Central memory CD4-positive, alpha-beta T cell (primary cell): ENCODE measurements at places on chromosomes 13 and 19.
A peak's percentile ranks its signal among the peaks of the same experiment; 100 is the strongest.

DNA sequence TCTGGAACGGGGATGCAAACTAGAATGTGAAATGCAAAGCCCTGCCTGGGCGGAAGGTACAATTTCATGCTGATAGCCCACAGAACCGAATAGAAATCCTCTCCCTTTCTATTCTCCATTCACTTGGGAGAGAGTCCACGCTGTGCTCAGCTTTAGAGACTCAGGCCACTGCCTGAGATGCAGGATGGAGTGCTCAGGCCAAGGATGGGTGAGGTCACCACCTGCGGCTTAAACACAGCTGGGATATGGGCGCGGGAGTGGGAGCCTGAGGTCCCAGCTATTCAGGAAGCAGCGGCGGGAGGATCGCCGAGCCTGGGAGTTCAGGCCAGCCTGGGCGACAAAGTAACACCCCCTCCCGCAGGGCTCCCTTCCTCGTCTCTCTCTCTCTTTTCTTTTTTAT lies 446 bp upstream of the ZNF83 start:
- no peak for DNase-seq

DNA sequence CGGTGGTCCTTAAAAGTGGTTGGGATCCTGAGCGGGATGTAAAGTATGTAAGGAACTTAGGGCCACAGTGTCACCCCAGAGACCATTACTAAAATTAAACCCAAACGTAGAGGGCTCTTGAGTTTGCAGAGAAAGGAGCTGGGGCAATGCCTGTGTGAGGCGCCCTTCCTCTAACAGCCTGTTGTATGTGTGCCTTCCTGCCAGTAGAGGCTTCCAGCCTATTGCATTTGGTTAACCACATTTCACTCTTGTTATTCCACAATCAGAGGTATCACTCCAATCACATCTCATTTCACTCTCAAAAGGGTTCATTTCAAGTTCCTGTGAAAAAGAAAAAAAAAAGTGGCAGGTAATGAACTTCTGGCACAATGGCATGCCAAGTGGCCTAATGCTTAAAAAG lies 29.4 kb downstream of the DIAPH3 start:
- no peak for DNase-seq

GRCh38 chr13:111177921-111178320 lies 62.8 kb downstream of the ARHGEF7 start:
- DNase-seq, result no peak

GRCh38 chr13:51721496-51721895 lies 82.5 kb downstream of the DHRS12 start:
- no peak for DNase-seq

DNA sequence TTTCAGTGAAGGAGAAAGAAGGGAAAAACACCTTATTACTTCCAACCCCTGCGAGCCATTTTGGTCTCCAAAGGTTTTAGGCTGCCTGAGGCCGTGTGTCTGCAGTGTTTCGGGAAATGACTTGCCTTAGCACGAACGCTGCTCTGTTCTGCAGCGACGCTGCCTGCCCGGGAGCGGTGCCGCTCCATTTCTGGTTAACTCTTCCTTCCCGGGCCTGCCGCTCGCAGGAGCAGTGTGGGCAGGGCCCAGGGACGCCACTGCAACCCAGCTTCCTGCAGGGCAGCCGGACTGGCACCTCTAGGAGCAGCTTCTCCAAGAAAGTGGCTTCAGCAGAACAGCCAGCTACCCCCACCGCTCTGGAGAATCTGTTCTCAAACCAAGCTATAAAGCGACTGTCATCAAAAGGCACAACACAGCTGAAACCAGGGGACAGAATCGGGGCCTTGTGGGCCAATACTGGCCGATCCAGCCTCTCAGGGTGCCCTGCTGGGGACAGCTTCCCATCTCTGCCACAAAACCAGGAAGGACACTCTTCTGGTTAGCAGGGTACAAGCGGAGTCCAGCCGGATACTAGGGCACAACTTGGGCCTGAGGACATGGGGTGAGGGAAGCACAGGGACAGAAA lies 72.2 kb downstream of the KCTD15 start:
- no peak for DNase-seq

- no peak for DNase-seq
Observed at GRCh38 chr13:40595693-40596092, 70.7 kb downstream of the FOXO1 start.

GRCh38 chr19:1828279-1829238 lies 16.5 kb upstream of the ATP8B3 start:
- no peak for DNase-seq

DNA sequence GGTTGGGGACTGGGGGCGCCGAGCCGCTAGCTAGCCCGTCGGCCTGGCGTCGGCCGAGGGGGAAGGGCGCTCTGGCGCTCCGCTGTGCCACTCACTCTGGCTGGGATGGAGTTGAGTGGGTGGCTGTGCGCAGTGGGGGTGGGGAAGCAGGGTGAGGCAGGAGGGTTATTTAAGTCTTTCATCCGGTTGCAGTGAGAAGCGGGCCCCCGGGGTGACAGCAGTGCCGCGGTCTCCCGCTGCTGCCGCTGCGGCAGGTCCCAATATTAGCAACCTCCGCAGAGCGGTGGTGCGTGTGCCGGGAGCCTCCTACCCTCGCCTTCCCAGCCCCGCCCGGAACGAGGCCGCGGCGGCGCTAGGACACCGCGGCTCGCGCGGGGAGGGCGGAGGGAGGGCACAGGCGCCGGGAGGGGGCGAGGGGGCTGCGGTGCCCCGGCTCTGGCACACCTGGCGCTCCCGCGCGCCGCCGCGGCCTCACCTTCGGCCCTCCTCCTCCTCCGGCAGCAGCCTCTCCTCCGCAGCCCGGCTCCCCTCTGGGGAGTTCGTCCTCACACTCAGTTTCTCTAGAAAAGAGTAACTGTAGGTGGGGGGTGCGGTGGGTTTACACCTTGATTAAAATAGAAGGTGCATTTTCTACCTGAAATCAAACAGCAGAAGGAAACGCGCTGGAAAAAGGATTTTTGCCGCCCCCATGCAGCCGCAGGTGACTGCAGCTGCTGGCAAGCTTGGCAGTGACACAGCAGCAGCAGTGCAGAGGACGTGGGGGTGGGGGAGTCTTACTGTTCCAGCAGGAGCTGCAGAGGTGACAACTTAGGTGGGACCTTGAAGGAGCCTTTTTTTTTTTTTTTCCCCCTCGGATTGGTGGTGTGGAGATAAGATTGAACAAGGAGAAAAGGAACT lies 4.5 kb downstream of the FGF9 start:
- peak; percentile 40 for DNase-seq

GRCh38 chr13:67095621-67096020 lies 134.5 kb downstream of the PCDH9 start:
- DNase-seq, result no peak

GRCh38 chr13:35874704-35875103 lies 256.5 kb downstream of the DCLK1 start:
- DNase-seq, result no peak

- DNase-seq, result no peak
Observed at GRCh38 chr19:31223740-31224534, 125.3 kb downstream of the TSHZ3 start.

DNA sequence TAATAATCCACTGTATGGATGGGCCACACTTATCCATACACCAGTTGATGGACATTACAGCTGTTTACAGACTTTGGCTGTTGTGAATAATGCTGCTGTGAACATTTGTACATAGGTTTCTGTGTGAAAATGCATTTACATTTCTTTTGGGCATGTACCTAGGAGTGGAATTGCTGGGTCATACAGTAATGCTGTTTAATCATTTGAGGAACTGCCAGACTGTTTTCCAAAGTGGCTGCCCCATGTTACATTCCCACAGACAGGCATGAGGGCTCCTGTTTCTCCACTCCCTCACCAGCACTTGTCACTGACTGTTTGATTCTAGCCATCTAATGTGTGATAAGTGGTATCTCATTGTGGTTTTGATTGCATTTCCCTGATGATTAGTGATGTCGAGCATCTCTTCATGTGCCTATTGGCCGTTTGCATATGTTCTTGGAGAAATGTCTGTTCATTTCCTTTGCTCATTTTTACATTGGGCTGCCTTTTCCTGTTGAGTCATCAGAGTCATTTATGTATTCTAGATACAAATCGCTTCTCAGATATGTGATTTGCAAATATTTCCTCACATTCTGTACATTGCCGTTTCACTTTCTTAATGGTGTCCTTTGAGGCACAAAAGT lies 12.8 kb downstream of the TMEM255B start:
- no peak for DNase-seq

GRCh38 chr19:10061717-10062310 lies 24.3 kb upstream of the SHFL start:
- DNase-seq, result no peak

GRCh38 chr19:48514123-48514458 lies 2.5 kb upstream of the LMTK3 start:
- no peak for DNase-seq

DNA sequence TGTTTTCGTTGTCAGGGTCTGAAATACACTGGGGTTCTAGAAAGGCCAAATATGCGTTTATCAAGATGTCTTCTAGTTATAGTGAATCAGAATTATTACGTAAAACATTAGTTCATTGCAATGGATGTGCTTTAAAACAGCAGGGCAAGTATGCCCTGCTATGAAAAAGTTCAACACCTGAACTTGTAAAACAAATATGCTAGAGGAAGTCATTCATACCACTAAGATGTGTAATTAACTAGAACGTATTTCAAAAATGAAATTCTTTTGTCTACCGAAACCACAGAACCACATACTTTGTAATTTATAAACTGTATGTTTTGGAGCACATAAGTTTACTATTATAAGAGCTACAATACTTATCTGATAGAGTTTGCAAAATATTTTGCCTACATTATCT lies 266.2 kb downstream of the KCTD12 start:
- no peak for DNase-seq

DNA sequence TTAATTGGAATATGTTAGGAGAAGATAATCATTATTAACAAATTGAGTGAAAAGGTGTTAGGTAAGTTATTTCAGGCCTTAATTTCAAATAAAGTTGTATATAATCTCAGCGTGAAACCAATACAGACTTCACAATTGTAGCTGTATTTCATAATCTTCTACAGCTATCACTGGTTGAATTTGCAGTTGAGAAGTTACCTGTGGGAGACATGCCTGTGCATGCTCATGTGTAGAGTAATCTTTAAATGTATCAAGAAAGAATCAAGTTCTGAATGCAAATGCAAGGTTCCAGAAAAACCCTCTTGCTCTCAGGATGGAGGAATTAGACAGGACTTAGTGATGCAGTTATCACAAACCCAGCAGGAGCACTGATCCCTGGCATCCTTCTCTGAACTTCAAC lies 938.4 kb upstream of the SLC10A2 start:
- DNase-seq, result no peak

DNA sequence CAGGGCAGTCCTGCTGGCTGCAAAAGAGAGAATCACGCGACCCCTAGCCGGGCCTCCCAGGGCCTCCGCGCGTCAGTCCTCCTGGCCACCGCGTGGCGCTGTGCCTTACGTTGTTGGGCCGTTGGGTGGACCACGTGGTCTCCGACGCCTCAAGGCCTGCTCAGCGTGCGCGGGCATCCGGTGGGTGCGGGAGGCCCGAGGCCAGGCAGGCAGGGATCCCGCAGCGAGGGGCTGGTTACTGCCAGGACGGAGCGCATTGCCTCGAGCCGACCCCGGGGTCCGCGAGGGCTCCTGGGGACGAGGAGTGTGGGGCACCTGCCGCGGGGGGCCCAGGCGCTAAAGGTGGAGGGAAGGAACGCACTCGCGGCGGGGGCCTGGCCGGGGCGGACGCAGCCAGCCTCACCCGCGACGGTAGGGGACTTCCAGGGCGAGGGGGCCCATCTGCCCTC lies at the start of gene TDRD12:
Gene TDRD12 (plus strand): TSS at position 157 of the 449 bp plus-strand sequence. CDS start 306 bp downstream, outside the sequence.
- no peak for DNase-seq

GRCh38 chr13:77810878-77811277 lies 107.8 kb downstream of the EDNRB start:
- DNase-seq, result no peak

DNA sequence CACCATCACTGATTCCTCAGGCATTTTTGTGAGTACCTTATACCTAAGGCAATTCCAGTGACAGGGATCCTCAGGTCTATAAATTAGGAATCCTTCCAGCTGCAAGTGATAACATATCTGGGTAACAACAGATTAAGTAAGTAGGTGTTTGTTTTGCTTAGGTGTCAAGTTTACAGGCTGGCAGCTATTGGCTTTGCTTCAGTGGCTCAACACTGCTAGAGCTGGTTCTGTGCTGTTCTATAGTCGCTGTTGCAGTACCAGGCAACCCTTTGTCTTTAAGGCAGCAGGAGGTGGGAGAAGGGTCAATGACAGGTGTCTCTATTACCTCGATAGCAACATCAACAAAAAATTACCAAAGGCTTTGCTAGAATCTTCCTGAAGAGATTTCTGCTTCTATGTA lies 27.0 kb downstream of the SLC10A2 start:
- no peak for DNase-seq

- no peak for DNase-seq
Observed at GRCh38 chr13:95957331-95957730, 95.9 kb downstream of the UGGT2 start.

DNA sequence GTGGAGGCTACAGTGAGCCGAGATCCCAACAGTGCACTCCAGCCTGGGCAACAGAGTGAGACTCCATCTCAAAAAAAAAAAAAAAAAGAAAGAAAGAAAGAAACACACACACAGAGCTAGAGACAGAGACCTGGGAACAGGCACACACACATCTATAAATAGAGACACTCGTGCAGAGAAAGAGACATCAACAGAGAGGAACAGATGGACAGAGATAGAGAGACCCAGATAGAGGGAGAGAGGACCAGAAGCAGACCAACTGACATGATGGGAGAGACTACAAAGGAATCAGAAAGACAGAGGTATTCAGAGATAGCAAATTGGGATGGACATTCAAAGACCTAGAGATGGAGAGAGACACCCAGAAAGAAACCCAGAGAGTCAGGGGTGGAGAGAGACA lies 2.1 kb upstream of the CA11 start:
- DNase-seq, result no peak

DNA sequence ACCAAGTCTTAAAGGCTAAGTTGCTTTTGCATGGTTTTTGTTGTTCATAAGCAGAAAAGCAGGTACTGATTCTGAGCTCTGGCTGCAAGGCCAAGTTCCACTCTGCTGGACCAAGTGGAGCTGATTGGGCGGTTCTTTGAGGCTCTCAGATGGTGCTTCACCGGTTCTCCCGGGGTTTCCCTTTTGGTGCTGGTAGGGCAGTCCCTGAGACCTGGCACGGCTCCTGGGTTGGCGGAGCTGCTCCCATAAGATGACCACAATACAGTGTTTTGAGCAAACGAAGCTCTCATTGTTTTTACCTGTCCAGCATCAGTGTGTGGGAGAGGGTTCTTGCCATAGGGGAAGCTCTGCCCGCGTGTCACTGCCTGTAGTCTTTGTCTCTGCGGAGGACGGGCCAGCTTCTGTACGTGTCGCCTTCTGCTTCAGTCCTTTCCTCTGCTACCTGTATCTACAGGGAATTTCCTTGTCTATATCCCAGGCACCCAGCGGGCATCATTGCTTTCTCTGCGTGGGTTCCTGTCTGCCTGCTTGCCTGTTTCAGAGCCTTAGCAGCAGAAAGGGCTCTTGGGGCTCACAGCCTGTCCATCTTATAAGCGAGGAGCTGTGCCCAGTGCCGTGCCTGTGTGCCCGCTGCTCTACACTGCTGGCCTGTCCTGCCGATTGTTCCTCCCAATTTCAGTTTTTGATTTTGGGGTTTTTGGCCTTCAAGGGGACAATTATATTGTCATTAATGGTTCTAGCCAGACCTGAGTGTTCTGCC lies 2.3 kb downstream of the U2AF2 start:
- no peak for DNase-seq
